ENCODE measurements at places on chromosomes 13 and 19.

- no peak for DNase-seq
Measured at GRCh38 chr13:98613591-98613990, 36.7 kb upstream of the STK24 start.

GRCh38 chr13:67097892-67098452 is 132.2 kb downstream of the PCDH9 start:
- no peak for DNase-seq

DNA sequence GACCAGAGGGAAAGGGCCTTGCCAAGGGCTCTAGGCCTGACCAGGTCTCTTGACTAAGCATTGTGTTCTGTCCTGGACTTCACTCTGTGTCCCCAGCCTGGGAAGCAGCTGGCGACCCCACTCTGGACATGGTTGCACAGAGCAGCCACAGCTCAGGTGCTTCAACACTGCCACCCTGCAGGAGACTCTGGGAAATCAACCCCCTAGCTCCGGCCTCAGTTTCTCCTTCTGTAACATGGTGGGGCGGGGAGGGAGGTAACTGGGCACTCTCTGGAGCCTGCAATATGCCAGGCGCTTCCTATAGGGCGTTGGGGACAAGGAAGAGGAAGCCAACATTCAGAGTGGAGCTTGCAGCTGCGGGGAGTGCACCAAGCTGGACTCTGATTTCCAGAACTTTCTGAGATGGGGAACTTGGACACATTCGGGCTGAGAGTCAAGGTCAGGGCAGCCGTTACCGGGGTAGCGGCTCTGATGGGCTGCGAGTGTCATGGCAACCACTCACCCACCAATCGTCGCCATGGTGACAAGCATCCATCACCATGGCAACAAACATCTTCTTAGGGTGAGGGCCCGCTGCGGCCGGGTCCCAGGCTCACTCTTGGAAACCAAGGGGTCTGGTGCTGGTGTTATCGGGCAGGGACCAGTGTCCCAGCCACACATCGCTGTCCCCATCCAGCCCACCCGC is 12.8 kb downstream of the F2RL3 start:
- DNase-seq, result no peak

DNA sequence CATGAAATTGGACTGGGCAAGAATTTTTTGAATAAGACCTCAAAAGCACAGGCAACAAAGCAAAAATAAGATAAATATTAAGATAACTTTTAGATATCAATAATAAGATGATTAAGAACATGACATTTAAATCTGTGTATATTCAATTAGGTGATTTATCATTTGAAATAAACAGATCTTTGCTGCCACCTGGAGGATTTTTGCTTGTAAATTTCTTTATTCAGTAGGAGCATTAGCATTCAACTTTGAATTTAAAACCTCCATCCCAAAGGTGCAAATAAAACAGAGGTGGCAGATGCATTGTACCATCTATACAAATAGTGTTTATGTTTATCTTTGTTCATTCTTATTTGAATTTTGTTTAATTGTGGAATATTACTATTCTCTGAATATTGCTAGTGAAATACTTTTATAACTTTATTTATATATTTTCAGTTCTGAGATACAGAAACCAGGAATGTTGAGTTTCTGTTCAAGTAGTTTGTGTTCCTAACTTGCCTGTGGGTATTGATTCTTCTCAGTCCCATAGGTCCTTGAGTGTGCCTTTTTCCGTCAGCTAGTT is 20.9 kb downstream of the COG6 start:
- no peak for DNase-seq

GRCh38 chr19:38759590-38760003 is 13.7 kb downstream of the LGALS7 start:
- DNase-seq, result no peak

GRCh38 chr19:18460900-18461299 is 23.0 kb upstream of the ISYNA1 start:
- no peak for DNase-seq

- no peak for DNase-seq
Measured at GRCh38 chr13:71067165-71067815, 799.7 kb downstream of the DACH1 start.

GRCh38 chr19:33286899-33287298 is 15.4 kb downstream of the CEBPA start:
- DNase-seq, result no peak

GRCh38 chr13:110103534-110103933 is 203.4 kb downstream of the COL4A1 start:
- DNase-seq, result no peak

- no peak for DNase-seq
Measured at GRCh38 chr13:37187621-37188020, 82.2 kb upstream of the CSNK1A1L start.

DNA sequence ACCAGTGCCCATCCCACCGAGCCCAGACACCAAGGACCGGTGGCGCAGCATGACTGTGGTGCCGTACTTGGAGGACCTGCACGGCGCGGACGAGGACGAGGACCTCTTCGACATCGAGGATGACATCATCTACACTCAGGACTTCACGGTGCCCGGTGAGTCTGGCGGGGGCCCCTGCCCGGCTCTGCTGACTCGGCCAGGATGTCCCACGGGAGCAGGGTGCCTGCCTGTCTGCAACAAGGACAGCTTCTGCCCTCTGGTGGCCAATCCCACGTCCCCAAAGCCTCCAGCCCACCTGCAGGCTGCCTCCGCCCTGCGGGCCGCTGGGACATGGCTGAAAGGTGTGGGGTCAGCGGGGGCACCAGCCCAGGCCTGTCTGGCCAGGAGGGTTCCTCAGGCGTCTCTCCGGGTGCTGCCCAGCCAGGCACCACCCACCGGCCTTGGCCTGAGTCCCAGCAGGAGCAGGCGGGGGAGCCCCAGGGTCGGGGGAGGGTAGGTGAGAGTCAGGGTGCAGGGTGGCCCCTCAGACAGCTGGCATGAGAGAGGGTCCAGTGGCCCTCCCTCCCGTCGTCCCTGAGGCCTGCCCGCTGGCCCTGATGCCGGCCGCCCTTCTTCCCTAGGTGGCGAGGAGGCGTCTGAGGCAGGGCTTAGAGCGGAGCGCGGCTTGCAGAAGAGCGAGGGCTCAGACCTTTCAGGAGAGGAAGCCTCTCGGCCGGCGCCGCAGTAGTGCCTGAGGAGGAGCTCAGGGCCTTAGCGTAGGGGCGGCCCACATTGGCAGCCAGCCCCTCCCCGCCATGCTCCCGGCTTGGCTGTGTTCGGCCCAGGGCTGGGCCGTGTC is 14.6 kb downstream of the CBARP start:
- no peak for DNase-seq

- no peak for DNase-seq
Measured at GRCh38 chr13:73939071-73939380, 195.2 kb downstream of the KLF12 start.

GRCh38 chr19:35290381-35291127 is 1.4 kb upstream of the MAG start:
- DNase-seq, result no peak

DNA sequence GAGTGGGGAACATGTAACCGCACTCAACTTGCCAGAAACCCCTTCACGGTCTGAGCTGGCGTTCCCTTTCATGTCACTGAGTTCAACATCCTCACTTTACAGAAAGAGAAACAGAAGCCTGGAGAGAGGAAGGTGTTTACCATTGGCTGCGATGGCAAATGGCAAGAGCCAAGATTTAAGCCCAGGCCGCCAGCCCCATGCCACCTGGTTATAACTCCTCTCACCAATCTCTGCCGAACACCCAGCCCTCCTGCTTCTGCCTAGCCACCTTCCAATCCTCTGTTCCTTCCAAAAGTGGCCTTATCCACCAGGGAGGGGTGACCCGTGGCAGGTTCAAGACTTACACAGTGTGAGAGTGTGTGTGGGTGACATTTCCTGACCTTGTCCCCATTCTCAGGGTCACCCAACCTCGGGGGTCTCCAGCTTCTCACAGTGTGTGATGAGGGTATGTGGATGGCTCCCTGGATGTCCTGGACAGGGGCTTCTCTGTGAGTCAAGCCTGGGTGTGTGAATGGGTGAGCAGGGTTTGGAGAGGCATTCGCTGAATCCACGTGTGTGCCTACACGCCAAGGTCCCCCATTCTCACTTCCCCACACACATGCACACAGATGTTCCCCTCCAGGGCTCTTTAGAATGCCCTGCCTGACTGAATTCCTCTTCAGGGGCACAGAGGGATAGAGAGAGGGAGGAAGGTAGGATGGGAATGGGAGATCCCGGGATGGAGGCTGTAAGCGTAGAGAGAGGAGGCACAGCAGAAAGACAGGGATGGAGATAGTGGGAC is 1.2 kb downstream of the CADM4 start:
- DNase-seq, result no peak

GRCh38 chr19:45972947-45973540 is 621 bp downstream of the NOVA2 start:
- no peak for DNase-seq

DNA sequence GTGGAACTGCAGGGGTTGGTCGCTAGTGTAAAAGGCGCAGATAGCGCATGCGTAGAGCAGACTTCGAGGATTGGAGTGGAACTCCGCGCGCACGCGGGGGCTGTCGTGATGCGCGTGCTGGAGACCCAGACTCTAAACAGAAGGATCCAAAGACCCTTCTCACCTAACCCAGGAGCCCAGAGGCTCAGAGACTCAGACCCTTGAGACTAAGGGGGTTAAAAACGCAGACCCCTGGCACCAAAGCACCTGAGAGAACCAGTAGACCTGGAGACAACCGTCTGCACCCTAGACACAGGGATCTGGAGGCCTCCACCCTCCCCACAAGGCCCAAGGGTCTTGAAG is 567 bp upstream of the CTU1 start:
- DNase-seq, result no peak

DNA sequence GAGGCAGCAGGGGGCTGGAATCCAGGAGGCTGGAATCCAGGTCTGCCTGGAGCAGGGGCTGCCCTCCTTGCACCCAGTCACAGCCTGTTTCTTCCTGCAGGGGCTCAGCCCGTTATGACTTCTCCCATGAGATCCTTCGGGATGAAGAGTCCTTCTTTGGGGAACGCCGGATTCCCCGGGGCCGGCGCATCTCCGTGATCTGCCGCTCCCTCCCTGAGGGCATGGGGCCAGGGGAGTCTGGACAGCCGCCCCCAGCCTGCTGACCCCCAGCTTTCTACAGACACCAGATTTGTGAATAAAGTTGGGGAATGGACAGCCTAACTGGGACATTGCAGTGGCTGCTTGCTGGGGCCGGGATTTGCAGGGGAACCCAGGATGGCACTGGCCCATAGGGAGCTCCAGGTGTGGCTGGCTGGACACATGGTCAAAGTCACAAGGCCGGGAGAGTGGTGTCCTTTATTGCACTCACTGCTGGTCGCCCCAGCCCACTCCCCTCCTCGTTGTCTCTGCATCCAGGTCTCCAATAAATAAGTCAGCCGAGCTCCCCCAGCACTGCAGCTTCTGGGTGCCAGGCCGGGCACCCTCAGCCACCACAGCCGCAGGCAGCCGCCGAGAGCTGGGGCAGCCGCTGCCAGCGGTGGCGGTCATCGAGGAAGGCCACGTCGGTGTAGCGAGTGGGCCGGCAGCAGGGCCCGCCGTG is 872 bp downstream of the PSPN start:
- no peak for DNase-seq

GRCh38 chr13:27583645-27584044 is 36.7 kb downstream of the LNX2 start:
- no peak for DNase-seq

DNA sequence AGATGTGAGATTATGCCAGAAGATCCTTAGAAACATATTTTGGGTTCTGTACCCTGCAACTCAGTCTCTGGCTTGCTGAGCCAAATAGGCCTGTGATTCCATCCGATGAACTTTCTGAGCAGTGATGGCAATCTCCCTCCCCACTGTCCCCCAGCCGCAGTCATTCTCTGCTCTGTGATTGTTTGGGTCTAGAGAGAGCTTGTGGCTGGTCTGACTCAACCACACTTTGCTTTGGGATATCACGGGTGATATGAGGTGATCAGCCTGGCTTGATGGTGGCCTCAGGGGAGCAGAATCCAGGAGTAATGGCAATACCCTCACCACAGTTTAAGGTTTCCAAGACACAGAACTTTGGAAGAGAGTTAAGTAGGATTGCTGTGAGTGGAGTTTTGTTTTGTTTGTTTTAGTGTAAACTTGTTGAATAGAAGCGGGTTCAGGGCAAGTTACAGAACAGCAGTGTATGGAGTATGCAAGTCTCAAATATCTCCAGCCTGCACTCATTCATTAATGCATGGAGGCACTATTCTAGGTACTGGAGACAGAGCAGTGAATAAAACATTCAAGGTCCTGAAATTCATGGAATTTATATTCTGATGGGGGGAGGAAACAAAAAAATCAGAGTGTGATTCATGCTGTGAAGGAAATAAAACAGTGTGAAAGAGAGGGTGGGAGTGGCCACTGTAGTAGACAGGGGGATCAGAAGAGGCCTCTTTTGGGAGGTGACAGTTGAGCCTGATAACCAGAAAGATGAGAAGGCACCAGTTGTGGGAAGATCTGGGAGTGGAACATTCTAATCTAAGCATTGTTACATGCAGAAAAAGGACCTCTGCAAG is 5.3 kb downstream of the SAMD4B start:
- DNase-seq, result no peak

GRCh38 chr19:10431943-10432735 is 11.8 kb downstream of the PDE4A start:
- no peak for DNase-seq

DNA sequence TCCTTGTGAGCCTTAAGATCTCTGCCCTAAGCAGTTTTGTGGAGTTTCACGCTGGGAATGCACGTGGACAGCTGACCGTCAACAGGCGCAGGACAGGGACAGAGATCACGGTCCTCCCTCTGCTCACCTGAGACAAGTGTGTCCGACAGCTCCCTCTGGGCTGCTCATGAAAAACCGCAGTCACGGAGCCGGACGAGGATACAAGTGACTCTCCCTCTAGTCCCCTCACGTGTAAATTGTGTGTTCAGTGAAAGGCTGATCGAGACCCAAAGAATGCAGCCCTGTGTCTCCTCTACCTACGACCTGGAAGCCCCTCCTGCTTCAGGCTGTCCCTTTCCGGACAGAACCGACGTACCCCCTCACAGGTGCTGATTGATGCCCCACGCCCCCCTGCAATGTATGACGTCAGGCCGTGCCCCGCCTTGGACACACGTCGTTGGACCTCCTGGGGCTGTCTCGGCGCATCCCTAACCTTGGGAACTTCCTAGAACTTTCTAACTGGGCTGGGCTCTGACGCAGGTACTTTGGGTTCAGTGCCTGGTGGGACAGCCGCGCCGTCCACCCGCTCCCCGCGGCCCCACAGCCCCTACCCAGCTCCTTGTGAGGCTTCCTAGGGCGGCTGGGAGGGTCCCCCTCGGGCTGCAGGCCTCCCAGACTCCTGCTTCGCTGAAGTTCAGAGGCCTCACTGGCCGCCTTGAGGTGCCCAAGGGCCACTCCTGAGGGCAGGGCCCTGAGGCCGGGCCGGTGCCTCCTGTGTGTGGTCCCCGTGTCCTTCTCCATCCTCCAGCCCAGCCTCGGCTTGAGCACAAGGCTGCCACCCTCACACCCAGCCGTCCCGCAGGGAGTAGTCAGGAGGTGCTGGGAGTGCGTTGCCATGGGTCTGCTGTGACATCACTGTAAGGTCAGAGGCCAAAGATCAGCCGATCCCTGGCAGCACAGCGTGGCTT is at the start of gene C13orf46:
C13orf46 (minus strand) TSS at position 859 of the 947 bp plus-strand sequence; CDS start at position 780, 79 bp downstream.
- no peak for DNase-seq
